ENCODE measurements at places on chromosomes 6 and 20.

DNA sequence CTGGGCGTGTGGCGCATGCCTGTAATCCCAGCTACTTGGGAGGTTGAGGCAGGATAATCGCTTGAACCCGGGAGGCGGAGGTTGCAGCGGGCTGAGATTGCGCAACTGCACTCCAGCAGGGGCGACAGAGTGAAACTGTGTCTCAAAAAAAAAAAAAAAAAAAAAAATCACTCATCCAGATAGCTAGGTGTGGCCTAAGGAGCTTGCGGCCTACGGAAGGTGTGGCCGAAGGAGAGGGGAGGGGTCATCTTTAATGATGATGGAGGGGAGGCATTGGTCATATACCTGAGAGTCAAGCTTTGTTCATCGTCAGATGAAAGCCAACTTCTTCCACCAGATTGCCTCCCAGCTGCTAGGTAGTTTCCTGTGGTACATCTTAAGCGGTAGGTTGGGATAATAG is 801 bp upstream of the PPARD start:
- DNase-seq: no peak

DNA sequence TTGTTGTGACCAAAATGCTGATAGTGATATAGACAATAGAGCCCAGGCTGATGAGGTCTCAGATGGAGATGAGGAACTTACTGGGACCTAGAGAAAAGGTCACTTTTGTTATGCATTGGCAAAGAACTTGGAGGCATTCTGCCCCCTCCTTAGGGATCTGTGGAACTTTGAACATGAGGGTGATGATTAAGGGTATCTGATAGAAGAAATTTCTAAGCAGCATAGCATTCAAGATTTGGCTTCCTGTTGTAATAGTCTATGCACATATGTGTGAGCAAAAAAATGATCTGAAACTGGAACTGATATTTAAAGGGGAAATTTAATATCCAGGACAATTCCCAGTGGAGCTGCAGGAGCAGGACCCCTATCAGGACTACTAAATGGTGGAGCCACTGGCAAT is 17.1 kb downstream of the HLA-A start:
- no peak for DNase-seq

- DNase-seq: no peak
Observed at GRCh38 chr6:113464536-113464935, 392.6 kb upstream of the MARCKS start.

DNA sequence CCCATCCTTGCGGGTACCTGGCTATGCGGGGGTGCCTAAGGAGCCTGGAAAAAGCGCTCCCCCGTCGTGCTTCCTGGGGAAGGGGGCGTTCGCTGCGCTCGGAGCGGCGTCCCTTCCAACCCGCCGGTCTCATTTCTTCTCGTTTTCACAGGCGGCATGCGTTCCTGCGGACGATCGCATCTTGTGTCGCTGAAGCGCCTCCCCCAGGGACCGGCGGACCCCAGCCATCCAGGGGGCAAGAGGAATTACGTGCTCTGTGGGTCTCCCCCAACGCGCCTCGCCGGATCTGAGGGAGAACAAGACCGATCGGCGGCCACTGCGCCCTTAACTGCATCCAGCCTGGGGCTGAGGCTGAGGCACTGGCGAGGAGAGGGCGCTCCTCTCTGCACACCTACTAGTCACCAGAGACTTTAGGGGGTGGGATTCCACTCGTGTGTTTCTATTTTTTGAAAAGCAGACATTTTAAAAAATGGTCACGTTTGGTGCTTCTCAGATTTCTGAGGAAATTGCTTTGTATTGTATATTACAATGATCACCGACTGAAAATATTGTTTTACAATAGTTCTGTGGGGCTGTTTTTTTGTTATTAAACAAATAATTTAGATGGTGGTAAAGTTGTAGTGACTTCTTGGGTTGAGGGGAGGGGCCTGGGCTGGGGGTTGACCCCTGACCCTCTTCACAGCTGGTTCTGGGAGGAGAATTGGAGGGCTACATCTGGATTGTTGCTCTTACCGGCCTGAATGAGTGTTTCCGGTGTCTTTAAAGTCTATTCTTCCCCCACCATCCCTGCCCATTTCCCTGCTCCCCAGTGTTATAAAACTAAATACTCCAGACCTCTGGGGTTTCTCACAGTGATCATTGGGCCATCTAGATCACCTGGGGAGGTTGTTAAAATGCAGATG is 1.1 kb downstream of the ID1 start:
- no peak for DNase-seq

DNA sequence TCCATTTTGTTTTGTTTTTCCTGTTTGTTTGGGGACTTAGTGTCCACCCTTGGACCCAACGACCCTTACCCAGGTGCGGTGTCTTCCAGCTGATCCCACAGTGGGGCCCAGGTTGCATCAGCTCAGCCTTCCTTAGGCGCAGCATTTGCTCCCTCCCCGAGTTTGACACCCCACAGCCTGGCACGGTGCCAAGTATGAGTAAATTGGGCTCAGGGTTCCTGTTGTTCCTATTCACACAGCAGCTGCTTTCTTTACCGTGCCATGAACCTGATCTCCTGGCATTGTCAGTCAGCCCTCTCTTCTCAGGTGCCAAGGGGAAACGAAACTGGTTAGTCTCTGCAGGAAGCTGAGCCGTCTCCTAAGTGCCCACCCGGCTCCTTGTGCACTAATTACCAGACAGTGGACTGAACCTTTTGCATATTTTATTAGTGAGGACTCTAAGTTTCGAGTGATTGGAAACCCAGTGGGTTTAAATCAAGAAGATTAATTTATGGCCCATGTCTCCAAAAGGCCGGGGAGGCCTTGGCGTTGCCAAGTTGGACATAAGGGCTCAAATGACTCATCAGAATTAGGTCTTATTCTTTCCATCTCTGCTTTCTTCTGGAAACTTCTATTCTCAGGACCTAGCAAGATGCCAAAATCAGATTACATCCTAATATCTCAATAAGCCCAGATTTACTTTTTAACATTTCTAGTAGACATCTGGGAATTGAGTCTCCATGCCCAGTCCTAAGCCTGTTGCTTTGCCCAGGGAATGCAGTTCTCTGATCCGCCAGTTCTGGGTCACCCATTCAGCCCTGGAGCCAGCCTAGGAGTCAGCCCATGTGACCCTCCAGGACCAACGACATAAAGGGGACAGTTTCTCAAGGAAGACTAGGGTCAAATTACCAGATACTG is 68.8 kb downstream of the TSHZ2 start:
- DNase-seq: no peak

DNA sequence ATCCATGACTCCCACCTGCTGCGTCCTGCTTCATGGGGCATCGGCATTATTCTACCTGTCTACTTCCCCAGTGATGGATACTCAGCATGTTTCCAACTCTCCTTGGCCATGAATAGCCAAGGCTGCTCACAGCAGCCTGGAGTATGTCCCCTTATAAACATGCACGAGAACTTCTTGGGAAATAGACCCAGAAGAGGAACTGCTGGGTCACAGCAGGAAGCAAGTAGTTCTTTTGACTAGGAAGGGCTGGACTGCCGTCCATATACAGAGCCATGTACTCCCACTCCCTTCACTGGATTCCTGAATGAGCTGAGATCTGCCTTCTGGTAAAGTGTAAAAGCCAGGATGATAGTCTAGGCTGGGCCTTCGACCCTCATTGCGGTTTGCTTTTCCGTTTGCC is 106.3 kb upstream of the KCNK16 start:
- no peak for DNase-seq

GRCh38 chr6:13295576-13295975 is 32.8 kb downstream of the TBC1D7 start:
- DNase-seq: no peak

GRCh38 chr20:57162362-57162652 is 104.1 kb downstream of the BMP7 start:
- no peak for DNase-seq

DNA sequence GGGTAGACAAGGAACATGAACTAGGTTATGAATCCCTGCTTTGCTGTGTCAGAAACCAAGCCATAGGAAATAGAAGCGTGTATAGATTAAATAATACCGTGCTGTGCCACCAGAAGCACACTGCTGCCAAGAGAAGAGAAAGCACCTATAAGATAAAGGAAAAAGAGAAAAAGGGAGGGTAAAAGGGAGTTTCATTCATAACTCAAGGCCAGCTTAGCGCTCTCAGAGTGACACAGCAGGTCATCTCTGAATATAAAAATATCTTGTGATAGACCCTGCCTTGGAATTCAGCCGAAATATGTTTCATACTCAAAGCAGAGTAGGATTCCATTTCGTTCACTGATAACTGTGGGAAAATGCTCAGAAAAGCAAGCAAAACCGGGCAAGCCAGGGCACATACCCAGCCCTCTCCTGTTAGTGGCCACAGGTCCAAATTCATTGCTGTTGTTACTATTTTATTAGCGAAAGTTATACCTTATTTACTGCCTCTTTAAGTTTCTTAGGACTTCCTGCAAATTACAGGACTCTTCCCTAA is 8.7 kb downstream of the JAG1 start:
- no peak for DNase-seq

GRCh38 chr6:84546427-84546914 is 217.9 kb downstream of the TBX18 start:
- DNase-seq: no peak

DNA sequence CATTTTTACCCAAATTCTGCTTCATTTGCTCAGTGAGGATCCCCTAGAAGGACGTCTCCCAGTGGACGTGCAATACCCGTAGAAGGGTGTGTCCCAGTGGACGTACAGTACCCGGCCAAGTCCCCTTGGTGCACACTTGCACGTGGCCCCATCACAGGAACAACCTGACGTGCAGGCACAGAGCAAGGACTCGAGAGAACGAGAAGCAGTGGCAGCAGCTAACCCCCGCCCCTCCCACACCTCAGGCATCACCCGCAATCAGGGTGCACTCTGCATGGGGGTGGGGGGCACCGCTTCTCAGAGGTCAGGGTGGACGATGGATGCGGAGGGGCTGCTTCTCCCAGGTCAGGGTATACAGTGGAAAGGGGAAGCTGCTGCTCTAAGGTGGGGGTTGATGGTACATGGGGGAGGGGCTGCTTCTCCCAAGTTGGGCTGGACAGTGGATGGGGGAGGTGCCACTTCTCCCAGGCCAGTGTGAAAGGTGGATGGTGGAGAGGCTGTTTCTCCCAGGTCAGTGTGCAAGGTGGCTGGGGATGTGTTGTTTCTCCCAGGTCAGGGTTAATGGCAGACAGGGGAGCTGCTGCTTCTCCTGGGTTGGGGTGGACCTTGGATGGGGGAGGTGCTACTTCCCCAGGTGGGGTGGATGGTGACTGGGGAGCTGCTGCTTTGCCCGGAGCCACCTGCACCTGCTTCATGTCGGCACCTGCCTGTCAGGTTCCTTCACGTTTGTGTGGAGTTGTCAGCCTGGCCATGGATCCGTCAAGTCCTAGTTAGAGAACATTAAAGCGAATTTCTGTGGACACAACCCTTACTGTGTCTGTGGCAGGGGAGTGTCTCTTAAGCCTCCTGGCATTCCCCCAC is 1.0 kb upstream of the THBS2 start:
- DNase-seq: no peak

- no peak for DNase-seq
Observed at GRCh38 chr6:89084954-89085353, 4.4 kb downstream of the PNRC1 start.

- DNase-seq: no peak
Observed at GRCh38 chr6:82033631-82034211, 213.8 kb downstream of the IBTK start.

GRCh38 chr6:116941727-116942126 is 64.7 kb downstream of the RFX6 start:
- DNase-seq: no peak

DNA sequence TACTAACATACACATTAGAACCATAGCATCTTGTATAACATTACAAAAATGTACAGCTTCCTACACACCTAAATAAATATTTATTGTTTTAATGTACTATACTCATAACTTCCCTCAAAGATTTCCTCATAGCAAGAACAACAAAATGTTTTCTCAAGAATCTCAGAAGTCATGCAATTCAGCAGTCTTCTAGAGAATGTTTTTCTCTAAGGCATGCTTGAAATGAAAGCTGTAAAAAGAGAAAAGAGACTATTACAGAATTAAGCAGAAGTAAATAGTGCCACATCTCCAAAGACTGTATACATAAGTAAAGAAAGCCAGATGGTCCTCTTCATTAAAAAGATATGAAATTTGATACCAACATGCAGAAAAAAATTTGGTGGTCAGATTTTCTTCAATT is 672.2 kb downstream of the EPM2A start:
- DNase-seq: no peak

DNA sequence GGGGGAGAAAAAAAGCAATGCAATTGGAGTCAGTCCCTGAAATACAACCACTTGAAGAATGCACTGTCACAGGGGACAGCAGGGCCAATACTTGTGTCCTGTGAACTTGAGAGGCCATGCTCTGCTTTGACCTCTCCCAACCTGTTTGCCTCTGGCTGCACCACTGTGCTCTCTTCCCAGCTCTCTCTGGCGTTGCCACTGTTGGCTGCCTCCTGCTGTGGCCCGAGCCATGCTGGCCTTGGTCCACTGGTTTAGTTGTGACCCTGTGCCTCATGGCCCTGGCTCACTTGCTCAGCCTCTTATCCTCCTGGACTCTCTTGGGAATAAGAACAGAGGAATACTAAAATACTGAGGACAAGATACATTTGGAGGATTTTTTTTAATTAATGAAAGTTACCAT is 14.5 kb upstream of the FBXO30 start:
- DNase-seq: no peak

DNA sequence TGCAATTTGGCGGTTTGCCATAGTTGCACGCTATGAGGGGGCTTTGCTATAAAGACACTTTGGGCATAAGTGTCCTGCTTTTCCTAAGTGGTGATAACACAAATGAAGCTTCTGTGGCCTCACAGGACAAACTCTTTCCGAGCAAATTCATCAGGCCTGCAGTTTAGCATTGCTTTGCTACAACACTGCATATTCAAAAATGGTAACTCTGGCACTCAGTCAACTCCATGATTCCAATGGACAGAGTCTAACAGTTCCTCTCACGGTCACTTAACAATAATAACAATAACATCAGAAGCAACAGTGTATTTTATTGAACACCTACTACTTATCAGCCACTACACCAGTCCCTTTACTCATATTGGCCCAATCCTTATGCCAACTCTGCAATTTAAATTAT is 222.5 kb downstream of the FRK start:
- no peak for DNase-seq

GRCh38 chr6:111985202-111985731 is 68.6 kb upstream of the CCN6 start:
- peak; percentile 46 for DNase-seq

DNA sequence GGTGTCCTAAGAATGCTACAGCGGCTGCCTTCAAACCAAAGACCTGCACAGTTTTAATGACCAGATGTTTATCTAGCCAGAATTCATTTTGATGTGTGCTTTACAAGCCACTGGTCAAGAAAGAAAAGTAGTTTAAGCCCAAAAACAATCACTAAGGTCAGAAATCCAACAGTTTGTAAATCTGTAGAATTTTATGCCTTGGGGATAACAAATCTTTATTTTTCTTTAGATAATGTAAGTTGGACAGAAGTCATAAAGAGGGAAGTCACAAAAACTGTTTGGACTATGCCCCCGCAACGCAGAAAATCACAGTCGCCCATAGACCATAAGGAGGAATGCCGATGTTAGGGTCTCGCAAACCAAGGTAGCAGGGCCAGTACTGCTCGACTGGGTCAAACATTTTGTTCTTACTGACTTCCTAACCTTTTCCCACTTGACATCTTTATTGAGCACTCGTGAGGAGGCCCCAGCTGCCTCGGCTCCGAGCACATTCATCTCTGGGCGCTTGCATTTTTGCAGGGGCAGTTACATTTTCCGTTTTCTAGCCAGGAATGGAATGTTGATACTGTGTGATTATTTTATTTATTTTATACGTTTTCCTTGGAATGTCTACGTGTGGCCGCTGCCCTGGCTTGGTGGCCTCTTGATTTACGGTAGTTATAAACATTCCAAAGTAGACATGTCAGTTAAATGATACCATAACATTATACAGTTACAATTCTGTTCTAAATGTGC is 56.7 kb upstream of the APCDD1L start:
- no peak for DNase-seq
